ENCODE measurements at places on chromosomes 16 and 17.

GRCh38 chr16:20216591-20217217 is 110.6 kb downstream of the GP2 start:
- DNase-seq = no peak

DNA sequence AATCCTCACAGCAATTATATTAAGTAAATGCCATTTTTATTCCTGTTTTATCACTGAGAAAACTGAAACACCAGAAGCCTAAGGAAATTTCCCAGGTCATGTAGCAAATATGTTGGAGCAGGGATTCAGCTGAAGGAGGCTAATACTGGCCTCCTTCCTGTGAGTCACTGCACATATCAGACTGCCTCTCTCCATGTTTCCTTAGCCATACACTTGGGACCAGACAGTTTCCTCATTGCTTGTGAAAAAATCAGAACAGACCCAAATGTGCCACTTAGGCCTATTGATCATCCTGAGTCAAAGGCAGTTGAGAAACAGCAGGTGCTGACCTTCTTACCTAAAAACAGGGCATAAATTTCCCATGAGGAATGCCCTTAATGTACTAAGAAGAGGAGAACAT is 18.9 kb upstream of the ELAC2 start:
- no peak for DNase-seq

- no peak for DNase-seq
These were observed 12.2 kb downstream of the ATP6V0D1 start for GRCh38 chr16:67468731-67469130.

GRCh38 chr17:1709403-1709951 is 700 bp downstream of the TLCD2 start:
- no peak for DNase-seq

- DNase-seq = no peak
These were observed 60.9 kb downstream of the MPRIP start for GRCh38 chr17:17103160-17103559.

DNA sequence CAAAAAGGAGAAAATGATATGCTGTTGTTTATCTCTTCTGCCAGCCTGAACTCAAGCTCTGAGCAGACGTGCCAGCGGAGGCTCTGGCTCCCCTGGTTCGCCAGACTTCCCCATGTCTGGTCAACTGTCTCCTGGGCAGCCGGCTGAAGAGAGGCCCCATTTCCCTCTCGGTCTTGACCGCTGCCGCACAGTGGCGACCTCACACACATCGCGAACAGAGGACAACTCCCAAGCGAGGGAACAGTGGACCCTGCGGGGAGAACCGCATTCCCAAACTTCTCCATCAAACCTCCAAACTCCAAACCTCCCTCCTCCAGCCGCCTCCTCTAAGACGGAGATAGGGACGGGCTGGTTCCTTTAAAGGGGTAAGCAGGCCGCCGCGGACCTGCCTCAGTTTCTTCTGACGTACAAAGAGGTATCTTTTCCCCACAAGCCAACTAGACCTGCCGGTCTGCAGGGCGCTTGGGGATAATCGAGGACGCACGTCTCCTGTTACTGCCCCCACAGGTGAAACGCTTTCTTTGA is 24.9 kb upstream of the RFFL start:
- no peak for DNase-seq

DNA sequence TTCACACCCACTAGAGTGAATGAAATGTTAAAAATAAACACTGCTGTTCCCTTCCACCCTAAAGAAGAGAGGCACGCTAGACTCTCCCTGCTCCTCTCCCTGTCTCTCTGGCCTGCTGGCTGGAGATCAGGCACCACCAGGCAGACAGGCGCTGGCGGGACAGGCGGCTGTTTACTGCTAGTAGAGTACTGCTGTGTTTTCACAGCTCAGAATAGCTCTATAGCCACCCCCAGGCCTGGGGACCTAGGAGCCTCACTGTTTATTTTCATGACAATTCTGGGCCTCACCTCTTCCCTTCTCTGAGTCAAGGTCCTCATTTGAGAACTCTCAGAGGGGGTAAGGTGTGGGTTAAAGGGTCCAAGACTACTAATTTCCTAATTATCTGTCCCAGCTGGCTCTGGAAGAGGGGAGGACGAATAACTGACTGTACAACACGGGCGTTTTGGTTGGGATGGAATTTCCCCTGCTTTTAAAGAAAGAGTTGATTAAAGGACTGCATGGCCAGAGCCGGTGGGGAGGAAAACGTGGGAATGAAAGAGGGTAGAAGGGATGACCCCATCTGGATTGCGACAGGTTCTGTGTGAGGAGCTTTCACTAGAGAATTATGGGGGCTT is 9.0 kb upstream of the G6PC1 start:
- no peak for DNase-seq

DNA sequence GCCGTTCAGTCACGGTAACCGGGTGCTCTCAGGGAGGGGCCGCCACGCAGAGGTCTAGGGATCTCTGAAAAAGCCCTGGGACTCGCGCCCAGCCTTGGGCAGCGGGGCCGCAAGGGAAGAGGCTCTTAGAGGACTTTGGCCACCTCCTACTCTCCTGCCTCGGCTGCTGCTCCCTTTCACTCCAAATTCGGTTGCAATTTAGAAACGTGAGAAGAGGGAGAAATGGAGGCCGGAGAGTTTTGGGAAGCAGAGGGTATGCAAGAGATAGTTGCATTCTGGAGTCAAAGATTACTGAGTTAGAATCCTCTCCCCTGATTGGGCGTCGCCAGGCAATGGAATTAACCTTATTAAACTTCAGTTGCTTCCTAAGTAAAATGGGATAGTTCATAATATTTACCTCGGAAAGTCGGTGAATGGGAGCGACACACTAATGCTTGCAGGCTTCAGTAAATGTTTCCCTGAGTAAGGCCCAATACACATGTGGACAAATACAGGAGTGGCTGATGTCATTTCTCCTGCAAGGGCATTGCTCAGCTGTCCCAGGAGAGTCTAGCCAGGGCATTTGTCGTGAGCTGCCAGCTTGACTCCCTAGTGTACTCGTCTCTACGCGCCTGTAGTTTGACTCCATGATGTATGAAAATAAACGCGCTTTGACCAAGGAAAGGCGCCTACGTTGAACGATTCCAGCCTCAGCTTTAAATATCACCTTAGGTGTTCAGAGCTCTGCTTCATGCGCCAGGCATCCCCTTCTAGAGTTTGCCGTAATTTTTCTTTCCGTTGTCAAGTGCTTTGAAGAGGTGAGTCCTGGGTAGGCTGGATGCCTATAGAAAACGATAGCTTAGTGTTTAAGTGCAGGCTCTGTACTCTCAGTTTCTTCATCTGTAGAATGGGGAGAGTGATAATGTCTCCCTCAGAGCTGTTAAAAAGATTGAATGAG is 667 bp downstream of the OGFOD1 start:
- peak; percentile 9 for DNase-seq

- DNase-seq = no peak
These were observed 39.9 kb downstream of the XPO6 start for GRCh38 chr16:28171816-28172215.

GRCh38 chr16:23072769-23073549 is 76.3 kb downstream of the USP31 start:
- no peak for DNase-seq

GRCh38 chr17:15507896-15508295 is 40.5 kb upstream of the CDRT4 start:
- DNase-seq = no peak

DNA sequence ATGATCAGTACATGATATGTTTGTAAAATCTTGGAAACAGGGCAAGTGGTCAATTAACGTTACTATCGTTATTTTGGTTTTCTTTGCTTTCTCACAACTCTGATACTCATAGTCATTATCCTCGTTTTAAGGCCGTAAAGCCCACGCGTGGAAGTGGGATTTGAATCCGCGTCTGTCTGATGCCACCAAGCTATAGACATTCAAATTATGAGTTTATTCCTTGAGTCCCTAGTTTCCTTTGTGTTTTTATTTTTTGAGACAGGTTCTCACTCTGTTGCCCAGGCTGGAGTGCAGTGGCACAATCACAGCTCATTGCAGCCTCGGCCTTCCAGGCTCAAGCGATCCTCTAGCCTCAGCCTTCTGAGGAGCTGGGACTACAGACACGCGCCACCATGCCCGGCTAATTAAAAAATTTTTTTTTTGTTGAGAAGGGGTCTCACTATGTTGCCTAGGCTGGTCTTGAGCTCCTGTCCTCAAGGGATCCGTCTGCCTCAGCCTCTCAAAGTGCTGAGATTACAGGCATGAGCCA is 1.0 kb downstream of the DCTN5 start:
- no peak for DNase-seq

- no peak for DNase-seq
These were observed 55.5 kb downstream of the SNX11 start for GRCh38 chr17:48162946-48163506.

GRCh38 chr17:60392845-60393702 is 1.1 kb upstream of the USP32 start:
- DNase-seq = peak; percentile 39

DNA sequence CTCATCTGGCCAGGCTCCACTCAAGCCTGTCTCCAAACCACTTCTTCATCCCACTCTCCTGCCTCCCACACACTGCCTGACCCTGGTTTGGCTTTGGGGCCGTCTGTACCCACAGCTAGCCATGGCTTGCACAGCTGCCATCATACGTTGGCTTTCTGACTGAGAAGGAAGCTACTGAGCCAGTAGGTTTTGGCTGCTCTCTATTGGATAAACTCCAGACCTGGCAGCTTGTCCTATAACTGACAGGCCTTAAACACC is 3.9 kb downstream of the MIF4GD start:
- DNase-seq = peak; percentile 48

DNA sequence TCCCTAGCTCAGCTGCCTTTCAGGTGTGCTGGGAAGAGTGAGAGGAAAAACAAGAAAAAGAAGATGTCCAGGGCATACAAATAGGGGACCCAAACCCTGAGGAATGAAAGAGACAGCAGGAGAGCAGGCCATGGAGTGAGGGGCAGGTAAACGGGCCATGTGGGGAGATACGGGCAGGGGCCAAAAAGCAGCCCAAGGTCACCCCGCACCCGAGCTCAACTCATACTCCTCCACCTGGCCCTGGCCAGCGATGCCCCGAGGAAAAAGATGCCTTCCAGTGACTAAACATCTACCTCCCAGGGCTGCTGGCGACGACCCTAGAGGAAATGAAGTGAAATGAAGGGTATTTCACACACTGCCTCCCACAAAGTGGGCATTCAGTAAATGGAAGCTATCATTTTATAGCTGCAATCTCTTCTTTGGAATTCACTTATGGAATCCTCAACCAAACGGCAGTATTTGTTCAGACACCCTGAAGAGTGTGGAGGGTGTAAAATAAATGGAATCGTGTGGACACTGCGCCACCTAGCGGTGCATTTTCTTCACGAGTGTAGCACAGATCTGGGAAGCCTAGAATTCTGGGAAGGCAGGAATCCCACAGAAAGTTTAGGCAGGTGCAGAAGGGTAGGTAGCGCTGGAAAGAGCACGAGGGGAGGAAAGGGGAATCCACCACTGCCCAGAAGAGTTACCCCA is 14.9 kb downstream of the ELAC2 start:
- peak; percentile 45 for DNase-seq

GRCh38 chr16:24635900-24636610 is 93.4 kb upstream of the TNRC6A start:
- peak; percentile 44 for DNase-seq

- DNase-seq = no peak
These were observed 30.5 kb downstream of the PLCG2 start for GRCh38 chr16:81809567-81809966.

- DNase-seq = no peak
These were observed 81.5 kb downstream of the AMFR start for GRCh38 chr16:56343661-56344517.

DNA sequence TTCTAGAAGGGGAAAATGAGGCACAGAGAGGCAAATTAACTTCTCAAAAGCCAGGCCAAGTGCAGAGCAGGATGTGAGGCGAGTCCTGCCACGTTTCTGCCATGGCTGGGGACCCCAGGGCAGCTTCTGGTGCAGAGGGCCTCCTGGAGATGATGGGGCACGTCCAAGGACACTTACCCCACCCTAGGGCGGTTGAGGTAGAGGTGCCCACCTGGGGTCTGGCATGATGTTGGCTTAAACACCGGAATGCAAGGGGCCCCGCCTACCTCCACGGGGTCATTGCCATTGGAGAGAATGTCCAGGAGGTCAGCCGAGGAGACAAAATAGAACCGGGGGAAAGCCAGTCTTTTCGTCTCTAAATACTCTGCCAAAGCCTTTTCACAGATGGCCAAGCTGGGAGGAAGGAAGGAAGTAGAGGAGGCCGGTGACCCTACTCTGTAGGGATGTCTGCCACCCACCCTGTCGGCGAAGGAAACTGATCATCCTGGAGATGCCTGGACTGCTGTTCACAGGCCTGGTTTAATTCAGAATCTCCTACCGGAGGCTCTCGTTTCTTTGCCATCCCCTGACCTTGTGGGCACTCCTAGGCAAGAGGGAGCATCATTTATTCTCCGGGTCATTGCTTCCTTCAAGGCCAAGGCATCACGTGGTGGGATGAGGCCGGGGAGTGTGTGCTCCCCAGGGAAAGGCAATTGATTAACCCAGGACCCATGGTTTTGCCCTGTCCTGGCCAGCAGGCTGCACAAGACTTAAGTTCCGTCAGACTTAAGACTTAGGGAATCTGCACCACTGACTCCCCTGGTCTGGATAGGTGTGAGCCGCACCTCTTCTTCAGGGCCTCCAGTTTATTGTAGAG is 70.5 kb downstream of the DNAH17 start:
- DNase-seq = no peak

DNA sequence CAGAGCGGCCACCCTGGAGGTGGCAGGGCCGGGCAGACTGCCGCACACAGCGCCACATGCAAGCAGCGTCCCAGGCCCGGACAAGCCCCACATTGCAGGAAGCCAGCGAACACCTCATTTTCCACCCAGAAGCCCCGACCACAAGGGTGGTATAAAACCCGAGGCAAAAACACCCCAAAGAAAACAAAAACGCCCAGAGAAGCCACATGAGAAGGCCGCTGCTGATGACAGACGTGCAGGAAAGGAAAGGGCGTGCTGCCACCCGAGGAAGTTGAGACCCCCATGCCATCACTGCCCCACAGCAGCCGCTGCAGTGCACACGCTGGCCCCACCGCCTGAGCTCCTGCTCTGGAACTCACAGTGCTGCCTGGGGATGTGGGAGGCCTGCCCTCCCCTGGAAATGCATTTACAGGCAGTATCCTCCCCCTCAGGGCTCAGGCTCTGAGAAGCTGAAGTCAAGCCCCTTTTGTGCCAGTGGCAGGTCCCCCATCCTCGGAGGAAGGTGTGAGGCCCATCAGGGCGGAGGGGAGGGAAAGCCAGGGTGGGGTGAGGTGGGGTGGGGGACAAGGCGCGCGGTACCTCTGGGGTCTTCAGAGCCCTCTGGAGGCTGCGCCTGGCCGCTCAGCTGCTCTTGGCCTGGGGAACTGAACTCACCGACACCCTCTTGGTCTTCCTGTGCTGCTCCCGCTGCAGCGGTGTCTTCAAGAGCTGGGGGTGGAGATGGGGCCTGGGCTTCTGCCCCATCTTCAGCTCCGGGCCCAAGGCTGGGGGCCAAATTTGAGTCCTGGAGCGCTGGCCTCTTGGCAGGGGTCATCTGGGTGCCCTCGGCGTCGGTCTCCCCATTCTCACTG is 62.0 kb downstream of the IL21R start:
- no peak for DNase-seq

GRCh38 chr16:30585022-30585399 is 486 bp downstream of the ZNF785 start:
- DNase-seq = no peak

- peak; percentile 60 for DNase-seq
These were observed 5.5 kb downstream of the CYLD start for GRCh38 chr16:50747207-50747956.

GRCh38 chr17:29705386-29705785 is 82.7 kb upstream of the CORO6 start:
- no peak for DNase-seq

GRCh38 chr17:31433091-31433790 is 41.8 kb downstream of the RAB11FIP4 start:
- DNase-seq = no peak
